ENCODE measurements at places on chromosomes 7 and 10.

GRCh38 chr10:113294868-113295267 is 258.0 kb upstream of the HABP2 start:
- no peak for DNase-seq

DNA sequence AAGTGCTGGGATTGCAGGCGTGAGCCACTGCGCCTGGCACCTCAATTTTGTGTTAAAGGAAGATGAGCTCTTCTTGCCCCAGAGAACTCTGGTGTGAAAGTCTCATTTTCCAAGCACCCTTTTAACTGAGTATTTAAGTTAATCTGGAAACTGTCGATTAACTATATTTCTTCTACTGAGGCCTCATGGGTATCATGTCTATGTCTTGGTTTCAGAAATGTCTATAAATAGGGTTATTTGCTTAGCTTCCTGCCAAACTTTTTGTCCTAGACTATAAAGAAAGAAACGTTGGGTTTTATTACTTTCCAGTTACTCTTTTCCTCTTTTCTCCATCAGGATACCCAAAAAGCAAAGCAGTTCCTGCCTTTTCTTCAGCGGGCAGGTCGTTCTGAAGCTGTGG is 102.4 kb downstream of the LRRC4 start:
- DNase-seq = no peak

DNA sequence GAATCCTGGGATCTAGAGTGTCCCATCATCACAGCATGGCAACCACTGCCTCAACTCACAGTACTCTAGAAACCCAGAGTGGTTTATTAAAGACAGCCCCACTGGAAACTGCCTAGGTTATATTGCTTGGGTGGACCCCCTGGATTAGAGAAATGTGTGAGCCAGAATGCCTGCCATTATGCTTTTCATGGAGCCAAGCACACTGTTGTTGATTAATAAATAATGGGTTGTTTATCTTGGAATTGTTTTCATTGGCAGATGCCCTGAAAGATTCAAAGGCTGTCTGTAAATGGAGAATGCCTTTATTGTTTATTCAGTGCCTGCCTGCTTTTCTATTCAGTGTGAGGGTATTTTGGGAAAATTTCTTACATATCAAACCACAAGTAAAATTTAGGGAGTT is 52.1 kb downstream of the GNAI1 start:
- no peak for DNase-seq

- no peak for DNase-seq
Measured at GRCh38 chr7:53504914-53505313, 469.5 kb downstream of the POM121L12 start.

GRCh38 chr10:81978238-81978637 is 103.2 kb downstream of the NRG3 start:
- no peak for DNase-seq

DNA sequence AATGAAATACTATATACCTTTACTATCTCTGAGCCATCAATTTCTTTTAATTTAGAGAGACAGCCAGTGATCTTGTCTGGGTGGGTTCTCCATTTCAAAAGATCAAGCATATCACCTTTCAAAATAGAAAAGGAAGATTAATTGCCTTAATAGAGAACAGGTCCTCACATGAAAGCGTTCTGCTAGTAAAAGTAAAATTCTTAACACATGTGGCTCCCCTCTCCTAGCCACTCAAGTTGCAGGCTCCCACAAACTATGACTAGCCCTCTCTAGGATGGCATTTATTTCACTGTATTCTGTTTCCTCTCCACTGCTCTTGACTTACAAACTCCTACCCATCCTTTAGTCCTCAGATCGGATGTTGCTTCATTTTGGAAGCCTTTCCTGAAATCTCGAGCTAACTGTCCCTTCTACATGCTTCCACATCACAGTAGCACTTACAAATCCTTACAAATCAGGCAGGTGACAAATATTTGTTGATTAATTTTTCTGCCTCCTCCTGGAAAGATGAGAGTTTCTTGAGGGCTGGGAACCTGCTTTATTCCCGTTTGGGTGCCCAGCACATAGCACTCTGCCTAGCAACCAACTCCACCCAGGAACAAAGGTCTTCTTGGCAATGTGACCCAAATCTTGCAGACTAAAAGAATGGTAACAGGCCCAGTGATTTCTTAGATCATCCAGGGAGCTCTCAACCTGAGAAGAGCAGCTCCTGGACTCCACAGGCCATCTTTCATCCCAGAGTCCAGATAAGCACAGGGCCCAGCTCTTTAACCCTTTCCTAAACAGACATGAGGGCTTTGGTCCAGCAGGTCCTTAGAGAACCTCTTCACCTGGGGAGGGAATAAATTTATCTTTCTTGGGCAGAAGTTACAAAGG is 310.4 kb upstream of the IMMP2L start:
- no peak for DNase-seq

DNA sequence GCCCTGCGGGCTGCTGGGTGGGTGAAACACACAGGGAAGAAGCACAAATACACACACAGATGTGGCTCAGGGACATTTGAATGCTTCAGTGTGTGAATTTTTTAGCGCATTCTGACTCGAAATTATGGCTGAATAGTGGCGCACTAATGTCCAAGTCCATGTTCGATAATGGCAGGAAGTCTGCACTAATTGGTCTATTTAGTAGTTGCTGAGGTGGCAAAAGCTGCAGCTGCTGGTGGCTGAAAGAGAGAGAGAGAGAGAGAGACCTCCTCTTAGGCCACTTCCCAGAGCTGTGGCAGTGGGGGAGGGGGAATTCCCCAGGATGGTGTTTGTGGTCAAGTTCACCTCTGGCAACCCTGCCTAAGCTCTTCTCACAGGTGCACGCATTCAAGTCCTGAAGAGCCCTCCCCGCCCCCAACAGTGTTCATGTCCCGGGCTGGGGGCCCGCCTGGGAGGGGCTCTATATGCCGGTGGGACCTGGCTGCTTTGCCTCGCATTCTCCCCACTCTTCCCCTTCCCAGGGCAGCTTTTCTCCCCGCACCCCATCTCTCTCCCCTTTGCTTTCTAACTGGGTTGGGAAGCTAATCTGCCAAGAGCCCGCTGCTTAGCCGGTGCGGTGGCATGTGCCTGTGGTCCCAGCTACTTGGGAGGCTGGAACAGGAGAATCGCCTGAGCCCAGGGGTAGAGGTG is 6.0 kb upstream of the MNX1 start:
- DNase-seq = no peak

DNA sequence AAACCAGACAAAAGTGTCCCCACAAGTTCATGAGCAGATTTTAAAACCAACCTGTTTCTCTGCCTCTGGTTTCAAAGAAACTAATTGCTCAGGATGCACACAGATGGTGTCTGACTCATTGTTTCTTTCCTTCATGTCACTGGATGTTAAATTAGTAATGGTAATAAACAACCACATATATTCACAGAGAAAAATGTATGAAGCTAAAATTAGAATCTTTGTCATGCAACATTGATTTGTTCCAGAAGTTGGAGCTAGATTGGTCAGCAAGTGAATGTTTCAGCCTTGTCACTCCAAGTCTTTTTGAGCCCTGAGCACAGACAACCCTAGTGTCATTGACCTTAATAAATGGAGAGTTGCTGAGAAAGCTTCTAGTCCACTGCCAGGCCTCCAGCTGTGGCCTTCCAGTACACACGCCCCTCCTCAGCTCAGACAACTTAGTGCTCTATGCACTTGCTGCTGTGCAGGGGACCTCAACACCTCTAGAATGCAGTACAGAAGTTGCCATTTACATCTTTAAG is 175.9 kb downstream of the CCDC71L start:
- DNase-seq = no peak

- no peak for DNase-seq
Measured at GRCh38 chr7:103777440-103777839, 212.0 kb downstream of the RELN start.

- no peak for DNase-seq
Measured at GRCh38 chr10:34373211-34373610, 441.9 kb downstream of the PARD3 start.

GRCh38 chr7:19000410-19000809 is 117.0 kb downstream of the TWIST1 start:
- DNase-seq = no peak

- no peak for DNase-seq
Measured at GRCh38 chr7:116726149-116726548, 54.2 kb downstream of the MET start.

- DNase-seq = no peak
Measured at GRCh38 chr7:76354981-76355730, 3.6 kb downstream of the YWHAG start.

GRCh38 chr7:30925117-30925516 is 13.5 kb downstream of the AQP1 start:
- DNase-seq = no peak

DNA sequence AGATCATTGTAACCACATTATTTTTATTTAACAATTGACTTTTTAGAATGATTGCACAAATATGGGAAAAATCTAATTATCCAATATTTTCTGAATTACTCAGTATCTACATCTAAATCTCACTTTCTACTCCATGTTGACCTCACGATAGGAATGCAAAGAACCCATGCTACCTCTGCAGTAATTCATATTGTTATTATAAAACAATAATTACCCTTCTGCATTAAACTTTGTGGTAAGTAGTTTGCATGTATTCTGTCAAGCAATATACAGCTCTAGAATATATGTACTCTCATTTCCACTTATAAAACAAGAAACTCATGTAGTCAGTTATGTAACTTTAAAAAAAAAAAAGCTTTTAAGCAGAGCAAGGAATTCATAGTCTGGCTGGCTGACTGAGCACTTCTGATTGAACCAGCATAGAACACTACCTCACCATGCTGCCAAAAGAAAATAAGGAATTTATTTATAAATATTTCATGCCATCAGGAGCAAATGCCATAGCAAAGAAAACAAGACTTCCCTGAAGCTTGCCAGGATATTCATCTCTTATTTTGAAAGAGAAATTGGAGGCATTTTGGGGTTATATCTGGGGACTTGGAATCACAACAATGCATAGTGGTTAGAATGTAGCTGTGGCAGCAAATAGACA is 895.7 kb downstream of the XPNPEP1 start:
- no peak for DNase-seq

GRCh38 chr10:127041552-127041951 is 136.3 kb downstream of the DOCK1 start:
- DNase-seq = peak; percentile 16

GRCh38 chr7:28484606-28484935 is 72.3 kb downstream of the CREB5 start:
- DNase-seq = no peak

DNA sequence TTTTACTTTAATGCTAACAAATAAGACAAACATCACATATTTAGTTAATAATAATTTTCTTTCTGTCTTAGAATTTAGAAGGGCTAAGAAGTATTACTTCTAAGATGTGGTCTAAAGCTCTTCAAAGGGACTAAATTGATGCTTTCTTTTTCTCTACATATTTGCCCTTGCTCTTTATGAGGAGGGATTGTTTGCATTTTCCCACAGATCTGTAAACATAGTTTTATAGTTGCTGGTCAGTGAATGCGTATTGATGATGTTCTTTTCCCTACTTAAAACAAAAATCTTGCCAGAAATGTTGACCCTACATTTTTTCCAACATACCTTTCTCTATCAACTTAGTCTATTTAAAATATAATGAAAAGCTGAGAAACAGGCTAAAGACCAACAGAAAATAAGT is 372.4 kb upstream of the LRGUK start:
- DNase-seq = no peak

DNA sequence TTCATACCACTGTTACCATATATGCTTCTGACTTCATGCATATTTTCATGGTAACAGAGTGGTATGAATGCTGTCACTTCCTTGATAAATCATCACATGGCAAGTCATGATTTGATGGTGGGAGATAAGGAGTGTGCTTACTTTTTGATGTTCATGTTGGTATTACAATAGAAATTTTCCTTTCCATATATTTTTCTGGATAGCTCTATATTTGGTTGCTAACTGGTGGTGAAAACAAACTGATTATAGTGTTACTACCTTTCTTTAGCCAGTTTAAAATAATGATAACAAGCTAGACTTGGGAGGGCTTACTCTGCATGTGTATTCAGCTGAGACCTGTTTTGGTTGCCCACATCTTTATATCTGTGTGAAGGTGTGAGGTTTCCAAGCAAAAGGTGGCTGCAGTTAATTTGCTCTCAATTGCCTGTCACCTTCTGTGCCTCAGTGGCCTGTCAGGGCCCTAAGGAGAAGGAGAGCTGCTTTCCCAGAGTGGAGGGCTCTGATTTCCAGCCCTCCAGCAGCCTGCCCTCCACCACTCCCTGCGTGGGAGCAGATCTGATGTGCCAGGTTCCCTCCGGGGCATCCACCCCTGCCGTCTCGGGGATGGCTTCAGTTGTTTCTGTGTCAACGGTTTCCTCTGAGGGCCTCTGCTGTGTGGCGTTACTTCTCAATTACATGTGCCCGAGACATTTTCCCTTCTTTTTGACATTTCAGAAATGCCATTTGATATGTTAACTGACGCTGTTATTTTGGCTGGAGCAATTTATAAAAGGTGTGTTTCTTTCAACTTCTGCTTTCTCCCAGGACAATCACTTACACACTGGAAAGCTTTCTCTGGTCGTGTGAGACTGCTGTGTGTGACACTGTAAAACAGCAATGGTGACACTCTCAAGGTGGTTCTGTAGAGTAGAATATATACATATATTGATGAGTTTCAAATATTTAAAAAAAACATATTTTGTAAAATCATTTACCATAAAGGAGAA is 107.7 kb upstream of the KLF6 start:
- DNase-seq = no peak

- DNase-seq = no peak
Measured at GRCh38 chr7:64300641-64301405, 12.9 kb upstream of the ZNF736 start.

GRCh38 chr10:31000071-31000782 is 31.4 kb downstream of the ZNF438 start:
- no peak for DNase-seq

- no peak for DNase-seq
Measured at GRCh38 chr10:79133416-79133815, 64.7 kb downstream of the ZMIZ1 start.

DNA sequence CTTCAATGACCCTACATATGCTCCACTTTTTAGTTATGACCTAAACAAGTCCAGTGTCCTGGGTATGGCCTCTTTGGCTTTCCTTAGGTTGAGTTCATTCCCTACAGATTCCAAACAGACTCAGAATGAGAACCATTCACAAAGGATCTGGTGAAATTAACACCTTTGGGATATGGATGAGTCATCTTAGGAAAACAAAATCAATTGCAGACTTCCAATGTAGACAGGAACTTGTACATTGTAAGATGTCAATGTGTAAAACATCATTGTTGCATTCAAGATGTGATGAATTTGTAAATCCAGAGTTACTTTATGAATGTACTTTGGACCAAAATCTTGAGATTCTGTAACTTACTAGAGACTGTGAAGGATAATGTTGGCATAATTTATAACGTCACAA is 43.4 kb upstream of the HECTD2 start:
- DNase-seq = no peak

DNA sequence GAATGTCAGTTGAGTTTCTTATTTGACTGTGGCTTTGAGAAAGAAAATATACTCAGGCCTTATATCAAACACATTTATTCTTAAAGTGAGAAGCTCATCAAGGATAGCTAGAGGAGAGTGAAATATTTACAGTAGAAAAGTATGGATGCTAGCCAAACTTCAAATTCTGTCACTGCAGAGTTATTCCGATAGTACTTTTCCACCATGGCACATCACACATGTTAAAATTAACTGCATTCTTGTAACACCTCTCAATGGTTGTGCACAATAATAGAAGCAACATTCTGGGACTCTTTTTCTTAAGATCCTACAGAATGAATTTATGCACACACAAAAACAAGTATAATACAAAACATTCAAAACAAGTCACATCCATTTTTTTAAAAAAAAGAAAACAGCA is 4.5 kb downstream of the PPP1R3C start:
- DNase-seq = no peak

GRCh38 chr7:79553811-79554555 is 100.5 kb upstream of the MAGI2 start:
- DNase-seq = peak; percentile 77

Data from NCI-H226 (cell line).